ENCODE measurements at places on chromosomes 11 and 22.

GRCh38 chr11:68364581-68364980 is 52.2 kb downstream of the LRP5 start:
- DNase-seq = no peak

DNA sequence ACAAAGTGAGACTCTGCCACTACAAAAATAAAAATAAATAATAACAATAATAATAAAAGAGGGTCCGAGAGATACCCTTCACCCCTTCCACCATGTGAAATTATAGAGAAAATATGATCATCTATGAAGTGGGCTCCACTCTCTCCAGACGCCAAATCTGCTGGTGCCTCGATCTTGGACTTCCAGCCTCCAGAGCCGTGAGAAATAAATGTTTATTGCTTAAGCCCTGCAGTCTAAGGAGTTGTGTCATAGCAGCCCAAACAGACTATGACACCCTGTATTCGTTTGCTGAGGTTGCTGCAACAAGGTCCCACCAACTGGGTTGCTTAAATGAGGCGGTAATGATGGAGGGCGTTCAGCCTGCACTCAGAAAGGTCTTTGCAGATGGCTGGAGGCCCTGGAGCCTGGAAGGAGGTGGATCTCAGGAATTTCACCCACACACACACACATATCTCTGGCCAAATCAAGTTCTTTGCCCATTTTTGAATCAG is 7.6 kb upstream of the SEPTIN5 start:
- no peak for DNase-seq

GRCh38 chr11:120952461-120953434 is 71.2 kb upstream of the TBCEL start:
- peak; percentile 57 for DNase-seq

DNA sequence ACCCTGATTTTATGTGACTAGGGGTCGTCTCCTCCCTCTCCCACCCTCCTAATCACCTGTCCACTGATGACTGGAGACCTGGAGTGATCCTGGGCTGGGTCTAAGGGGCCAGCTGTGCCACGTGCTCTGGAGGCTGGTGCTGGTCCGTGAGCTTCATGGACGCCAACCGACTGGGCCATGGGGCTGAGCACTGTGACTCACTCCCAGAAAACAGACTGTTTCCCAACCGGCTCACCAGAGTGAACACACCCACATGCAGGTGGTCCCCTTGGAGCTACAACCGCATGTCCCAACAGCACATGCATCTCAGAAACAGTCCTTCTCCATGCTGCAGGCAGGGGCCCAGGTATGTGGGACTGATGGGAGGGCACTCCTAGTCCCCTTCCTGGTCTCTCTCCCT is 14.0 kb upstream of the LMO1 start:
- no peak for DNase-seq

GRCh38 chr11:9285850-9286587 is 20.9 kb upstream of the DENND5A start:
- no peak for DNase-seq

DNA sequence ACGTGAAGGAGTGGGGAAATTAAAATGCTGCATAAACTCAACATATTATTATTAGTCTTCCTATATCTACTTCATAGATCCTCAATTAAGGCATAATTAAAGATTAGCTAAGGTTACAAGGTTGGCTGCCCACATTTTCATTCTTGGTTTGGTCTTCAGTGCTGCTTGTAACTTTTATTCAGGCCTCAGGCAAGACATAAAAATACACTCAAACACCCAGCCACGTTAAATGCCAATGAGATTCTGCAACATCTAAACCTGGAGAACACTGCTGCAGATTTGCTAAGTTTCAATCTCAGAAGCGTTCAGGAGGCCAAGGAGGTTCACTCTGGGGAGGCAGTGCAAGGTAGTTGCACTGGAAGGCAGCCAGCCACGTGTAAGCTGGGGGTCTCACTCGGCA is 358.7 kb upstream of the NARS2 start:
- DNase-seq = no peak

- DNase-seq = peak; percentile 60
These were observed 4.0 kb downstream of the JRKL start for GRCh38 chr11:96393753-96394348.

GRCh38 chr11:6654281-6655019 is 1.2 kb downstream of the DCHS1 start:
- DNase-seq = no peak
